ENCODE measurements at places on chromosomes 3 and 15. TPM values are rescaled to one million over a fixed set of nuclear protein-coding genes. Genes with fewer than 3 reads are reported as not detected.

The FRG2C gene
- total RNA-seq, result not detected

The RABL3 gene
- total RNA-seq, result 14.3 TPM

The SLC2A2 gene
- total RNA-seq, result not detected

The GABRA5 gene
- total RNA-seq, result not detected

The CHRFAM7A gene
- 0.69 TPM for total RNA-seq

The ECE2 gene
- total RNA-seq, result not detected

The ALDH1A2 gene
- total RNA-seq, result 1.6 TPM

The GALNT15 gene
- total RNA-seq, result 16.0 TPM

The ZNF620 gene
- 0.47 TPM for total RNA-seq

The GOLGA6L7 gene
- total RNA-seq, result not detected

The FOXB1 gene
- not detected for total RNA-seq

The MFN1 gene
- 40.7 TPM for total RNA-seq

The ALG1L2 gene
- total RNA-seq, result not detected

The SAMD7 gene
- not detected for total RNA-seq

The MAGI1 gene
- 11.3 TPM for total RNA-seq

The LRRC3B gene
- not detected for total RNA-seq

The PGBD4 gene
- 1.8 TPM for total RNA-seq

Data from bronchial smooth muscle cell (primary cell).